ENCODE measurements at places on chromosomes 12 and 14.

- no peak for DNase-seq
These were observed 214.7 kb downstream of the PHLDA1 start for GRCh38 chr12:75816897-75817296.

DNA sequence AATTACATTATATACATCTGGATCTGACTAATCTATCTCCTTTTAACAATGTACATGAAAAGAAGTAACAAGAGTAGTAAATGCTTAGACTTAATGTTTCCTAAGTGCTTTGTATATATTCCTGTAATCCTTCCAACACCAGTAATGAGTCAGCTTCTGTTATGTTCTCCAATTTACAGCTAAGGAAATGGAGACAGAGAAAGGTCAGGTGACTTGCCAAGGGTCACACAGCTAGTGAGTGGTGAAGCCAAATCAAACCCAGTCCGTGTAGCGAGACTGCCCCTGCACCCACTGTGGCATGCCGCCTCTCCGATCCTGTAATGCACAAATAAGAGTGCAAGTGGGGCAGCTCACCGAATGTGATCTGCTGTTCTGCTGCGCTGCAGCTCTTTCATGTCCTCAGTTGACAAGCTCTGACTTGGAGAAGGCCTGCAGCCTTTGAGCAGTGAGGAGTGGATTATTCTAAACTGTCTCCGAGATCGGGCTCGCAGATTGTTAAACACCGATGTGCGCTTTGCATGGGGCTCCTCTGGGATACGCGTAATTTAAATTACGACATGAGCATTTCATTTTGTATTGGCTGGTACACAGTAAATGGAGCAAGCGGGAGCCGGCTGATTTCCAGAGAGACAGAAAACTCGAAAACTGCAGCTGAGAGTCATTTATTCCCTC lies 65.1 kb upstream of the KTN1 start:
- no peak for DNase-seq

DNA sequence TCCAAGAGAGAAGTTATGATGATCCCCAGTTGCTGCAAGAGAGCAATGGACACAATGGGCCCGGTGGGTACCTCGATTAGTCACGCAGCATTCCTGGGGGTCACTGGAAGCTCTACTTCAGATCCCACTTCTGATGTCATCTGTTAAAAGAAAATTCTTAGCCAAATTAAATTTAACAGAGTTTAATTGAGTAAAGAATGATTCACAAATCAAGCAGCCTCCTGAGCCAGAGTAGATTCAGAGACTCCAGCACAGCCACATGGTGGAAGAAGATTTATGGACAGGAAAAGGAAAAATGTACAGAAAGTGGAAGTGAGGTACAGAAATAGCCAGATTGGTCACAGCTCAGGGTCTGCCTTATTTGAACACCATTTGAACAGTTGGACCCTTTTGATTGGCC lies 107.5 kb downstream of the SPTSSA start:
- DNase-seq: no peak

GRCh38 chr12:13135371-13136178 lies 32.1 kb upstream of the GSG1 start:
- no peak for DNase-seq

- DNase-seq: no peak
These were observed 1.8 kb upstream of the CHST11 start for GRCh38 chr12:104454997-104455396.

DNA sequence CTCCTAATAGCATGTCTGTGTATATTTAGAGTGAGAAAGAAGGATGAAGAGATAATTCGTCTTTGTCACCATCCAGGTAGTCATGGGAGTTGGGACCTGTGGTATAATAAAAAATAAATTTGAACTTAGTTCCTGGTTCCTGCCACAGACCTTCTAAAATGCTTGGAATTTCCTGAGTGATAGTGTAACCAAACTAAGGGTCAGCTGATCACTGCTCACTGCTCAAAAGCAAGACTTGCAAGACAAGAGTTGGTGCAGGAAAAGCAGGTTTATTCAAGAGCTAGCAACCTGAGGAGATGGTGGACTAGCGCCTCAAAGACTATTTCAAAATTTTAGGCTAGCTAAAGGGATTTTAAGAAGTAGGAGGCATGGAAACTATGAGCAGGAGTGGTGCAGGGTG lies 19.1 kb downstream of the ANG start:
- no peak for DNase-seq

DNA sequence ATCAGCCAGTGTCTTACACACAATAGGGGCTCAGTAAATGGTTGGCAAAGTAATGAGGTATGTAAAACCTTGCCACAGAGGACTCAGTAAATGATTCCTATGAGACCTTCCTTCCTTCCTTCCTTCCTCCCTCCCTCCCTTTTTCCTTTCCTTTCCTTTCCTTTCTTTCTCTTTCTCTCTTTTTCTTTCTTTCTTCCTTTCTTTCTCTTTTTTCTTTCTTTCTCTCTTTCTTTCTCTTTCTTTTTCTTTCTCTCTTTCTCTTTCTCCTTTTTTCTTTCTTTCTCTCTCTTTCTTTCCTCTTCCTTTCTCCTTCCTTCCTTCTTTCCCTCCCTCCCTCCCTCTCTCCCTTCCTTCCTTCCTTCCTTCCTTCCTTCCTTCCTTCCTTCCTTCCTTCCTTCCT lies 7.5 kb downstream of the SDS start:
- DNase-seq: no peak
